Activated CD4-positive, alpha-beta T cell treated with anti-CD3 and anti-CD28 coated beads, Interleukin-2, amount 10 ng/mL, durations not matched to agents 24 days and 14 days (primary cell): ENCODE measurements at places on chromosomes 3 and 15. TPM values are rescaled to one million over a fixed set of nuclear protein-coding genes. Genes with fewer than 3 reads are reported as not detected.
A peak's percentile ranks its signal among the peaks of the same experiment; 100 is the strongest.

MCF2L2 gene
- 4.2 and 4.8 TPM in 2 replicates for total RNA-seq

- peak overlapping the region; percentile 81 for H3K4me3 ChIP-seq
- H3K27me3 ChIP-seq, result no peaks in the 10 kb centered on the region
- H3K4me1 ChIP-seq, result peaks cover 74% of the 10 kb centered on the region
- peak; percentile 72 for DNase-seq
- peak overlapping the region; percentile 88 for H3K27ac ChIP-seq
Measured at GRCh38 chr3:52243791-52244628, 1.5 kb upstream of the PPM1M start.

DNA sequence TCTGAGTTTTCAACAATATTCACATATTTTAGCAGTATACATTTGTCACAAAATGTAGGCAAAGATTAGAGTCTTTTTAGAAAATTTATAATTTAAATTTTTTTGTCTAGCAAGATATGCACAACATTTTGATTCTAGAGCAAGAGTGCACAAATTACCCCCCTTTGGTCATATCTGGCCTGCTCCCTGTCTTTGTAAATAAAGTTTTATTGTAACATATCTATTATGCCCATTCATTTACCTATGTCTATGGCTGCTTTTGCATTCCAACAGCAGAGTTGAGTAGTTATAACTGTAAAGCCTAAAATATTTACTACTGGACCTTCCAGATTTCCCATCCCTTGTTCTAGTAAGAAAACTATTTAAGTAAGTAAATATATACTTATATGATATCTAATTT, 430.7 kb downstream of the EDEM1 start:
- no peaks in the 10 kb centered on the region for H3K4me1 ChIP-seq
- DNase-seq, result no peak
- H3K4me3 ChIP-seq, result no peak overlapping the region
- no peak overlapping the region for H3K27ac ChIP-seq
- no peaks in the 10 kb centered on the region for H3K36me3 ChIP-seq

DNA sequence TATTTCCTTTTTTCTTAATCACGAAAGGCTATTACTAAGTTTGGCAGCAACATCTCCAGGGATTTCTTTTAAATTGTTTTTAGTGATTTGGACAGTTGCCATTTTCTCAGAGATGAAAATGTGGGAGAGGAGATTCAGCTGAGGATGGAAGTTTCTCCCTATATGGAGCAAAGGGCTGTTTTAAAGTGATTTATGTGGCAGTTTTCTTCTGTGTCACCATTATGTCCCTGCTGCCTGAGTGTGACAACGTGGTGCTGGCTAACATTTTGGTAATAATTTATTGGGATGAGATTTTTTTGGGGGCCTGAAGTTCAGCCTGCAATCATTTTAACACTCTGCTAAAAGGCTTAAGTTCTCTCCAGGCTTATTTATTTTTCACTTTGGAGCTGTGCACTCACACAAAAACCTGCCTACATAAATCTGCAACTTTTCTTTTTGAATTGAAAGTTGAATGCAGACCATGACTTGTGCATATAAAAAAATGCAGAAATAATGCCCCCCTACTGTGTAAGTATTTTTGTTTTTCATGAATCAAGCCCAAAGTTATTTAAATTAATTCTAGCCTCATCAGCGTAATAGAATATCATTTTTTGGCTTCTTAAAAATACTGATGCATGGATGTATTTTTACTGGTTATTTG, 210.9 kb downstream of the ZIC1 start:
- DNase-seq, result no peak
- no peak overlapping the region for H3K4me3 ChIP-seq
- no peaks in the 10 kb centered on the region for H3K36me3 ChIP-seq
- no peaks in the 10 kb centered on the region for H3K4me1 ChIP-seq
- no peak overlapping the region for H3K27ac ChIP-seq

DNA sequence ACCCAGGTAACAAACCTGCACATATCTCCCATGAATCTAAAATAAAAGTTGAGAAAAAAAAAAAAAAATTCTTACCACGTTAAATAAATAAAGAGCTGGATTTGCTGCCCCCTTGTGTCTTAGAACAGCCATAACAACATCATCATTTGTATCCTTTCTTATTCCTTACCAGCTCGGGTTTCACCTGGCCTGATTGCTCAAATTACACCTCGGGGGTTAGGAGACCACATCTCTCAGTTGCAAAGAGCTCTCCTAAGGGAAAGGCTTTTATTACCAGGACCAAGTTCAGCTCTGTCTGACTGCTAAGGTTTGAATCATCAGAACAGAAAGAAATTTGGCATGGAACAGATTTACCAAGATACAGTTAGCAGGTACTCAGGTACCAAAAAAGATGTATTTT, 25.8 kb upstream of the RPL39L start:
- H3K27ac ChIP-seq, result no peak overlapping the region
- peaks cover 43% of the 10 kb centered on the region for H3K27me3 ChIP-seq
- peaks cover 5% of the 10 kb centered on the region for H3K4me1 ChIP-seq
- no peaks in the 10 kb centered on the region for H3K36me3 ChIP-seq
- peak; percentile 82 for DNase-seq

PROS1 gene
- total RNA-seq, result 0.85 and 1.3 TPM in 2 replicates

DNA sequence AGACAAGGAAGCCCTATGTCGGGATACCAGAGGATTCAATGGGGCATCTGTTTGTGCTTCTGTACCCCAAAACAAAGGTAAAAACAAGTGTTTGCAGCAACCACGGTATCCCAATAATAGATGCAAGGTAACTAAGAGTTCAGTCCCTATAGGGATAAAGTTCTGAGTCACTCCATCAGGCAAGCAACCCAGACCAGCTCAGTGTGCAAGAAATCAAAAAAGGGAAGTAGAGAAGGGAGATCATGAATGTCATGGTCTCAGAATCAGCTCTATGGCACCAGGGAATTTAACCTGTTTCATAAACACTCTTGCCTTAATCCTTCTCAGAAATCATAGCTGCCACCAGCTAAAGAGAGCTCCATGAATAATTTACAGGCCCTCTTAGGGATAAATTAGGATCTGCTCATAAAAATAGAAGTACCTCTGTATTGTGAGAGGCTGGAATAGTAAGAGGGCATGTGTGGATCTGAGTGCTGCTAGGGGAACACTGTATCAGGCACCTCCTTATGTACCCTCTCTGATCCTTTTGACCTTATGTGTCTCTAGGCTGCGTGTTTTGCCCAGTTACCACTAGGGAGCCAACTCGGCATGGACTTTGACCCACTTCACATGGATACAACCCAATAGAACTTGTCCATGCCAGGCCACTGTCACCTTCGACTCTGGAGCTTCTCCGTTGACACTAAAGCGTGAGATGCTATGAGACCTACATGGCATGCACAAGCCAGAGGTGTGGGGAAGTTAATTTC, 754.6 kb downstream of the AGBL1 start:
- H3K4me1 ChIP-seq, result no peaks in the 10 kb centered on the region
- H3K27me3 ChIP-seq, result no peaks in the 10 kb centered on the region
- H3K4me3 ChIP-seq, result no peak overlapping the region
- no peak overlapping the region for H3K27ac ChIP-seq
- H3K36me3 ChIP-seq, result no peaks in the 10 kb centered on the region
- no peak for DNase-seq
